ENCODE measurements at places on chromosomes 11 and 22.
A peak's percentile ranks its signal among the peaks of the same experiment; 100 is the strongest.

DNA sequence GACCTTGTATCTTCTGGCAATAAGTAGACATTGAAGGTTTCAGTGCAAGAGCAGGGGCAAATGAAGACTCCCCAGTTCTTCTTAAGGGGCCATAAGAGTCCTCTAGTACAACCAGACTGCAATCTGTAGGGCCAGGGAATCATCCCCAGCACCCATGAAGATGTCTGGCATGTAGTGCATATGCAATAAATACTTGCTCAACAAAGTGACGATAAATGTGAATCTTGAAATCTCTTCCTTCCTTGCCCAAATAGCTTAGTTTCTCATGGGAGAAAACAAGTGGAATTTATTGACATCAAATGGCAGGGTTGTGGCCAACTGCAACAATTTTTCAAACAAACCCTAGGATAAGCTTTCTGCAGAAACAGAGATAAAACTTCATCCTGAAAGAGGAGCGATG lies 107.6 kb downstream of the ABTB2 start:
- DNase-seq: no peak

DNA sequence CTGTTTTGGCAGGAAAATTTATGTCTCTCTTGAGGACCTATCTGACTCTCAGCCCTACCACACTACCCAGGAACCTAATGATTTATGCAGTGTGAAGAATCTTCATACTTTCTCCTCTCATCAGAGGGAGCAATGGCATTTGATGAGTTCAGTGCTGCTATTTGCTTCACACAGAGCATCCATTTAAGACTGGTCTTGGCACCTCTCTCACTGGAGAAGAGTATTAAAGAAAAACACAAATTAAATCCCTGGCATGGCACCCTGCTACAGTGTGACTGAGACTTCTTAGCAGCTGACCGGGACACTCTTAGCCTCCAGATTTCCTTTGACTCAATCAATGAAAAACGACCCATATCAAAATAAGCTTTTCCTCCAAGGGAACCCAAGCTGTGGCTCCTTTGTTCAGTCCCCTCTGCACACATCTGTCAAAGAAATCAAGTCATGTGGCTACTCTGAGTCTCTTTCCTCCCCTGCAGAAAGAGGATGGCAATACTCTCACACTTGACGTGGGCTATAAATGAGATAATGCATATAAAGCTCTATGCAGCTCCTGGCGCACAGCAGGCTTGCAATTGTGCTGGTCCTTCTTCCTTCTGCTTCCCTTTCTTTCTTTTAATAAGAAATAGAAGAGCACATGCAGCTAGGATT lies 186.1 kb upstream of the E2F8 start:
- no peak for DNase-seq

- no peak for DNase-seq
These were observed 154.9 kb upstream of the MPPED2 start for GRCh38 chr11:30741039-30741550.

DNA sequence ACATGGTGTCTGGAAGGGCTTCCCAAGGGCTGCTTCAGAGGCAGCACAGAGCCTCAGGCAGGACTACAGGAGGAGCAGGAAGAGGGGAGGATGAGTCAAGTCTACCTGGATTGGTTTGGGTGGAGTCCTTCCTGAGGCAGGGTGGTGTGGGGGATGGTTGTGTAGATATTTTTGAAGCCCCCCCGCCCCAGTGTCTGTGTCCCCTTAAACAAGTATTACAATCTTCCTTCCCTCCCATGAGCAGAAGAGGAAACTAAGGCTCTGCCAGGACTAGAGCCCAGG lies 34.7 kb upstream of the FCHSD2 start:
- no peak for DNase-seq

GRCh38 chr11:116644941-116645305 lies 127.9 kb downstream of the BUD13 start:
- DNase-seq: no peak

- peak; percentile 36 for DNase-seq
These were observed 634 bp downstream of the TIMM8B start for GRCh38 chr11:112085822-112086421.

- DNase-seq: no peak
These were observed 12.8 kb downstream of the DGCR2 start for GRCh38 chr22:19109198-19110063.

- DNase-seq: no peak
These were observed 7.6 kb upstream of the MCM5 start for GRCh38 chr22:35392357-35392756.

- peak; percentile 17 for DNase-seq
These were observed 18.8 kb downstream of the DDX25 start for GRCh38 chr11:125923012-125923579.

DNA sequence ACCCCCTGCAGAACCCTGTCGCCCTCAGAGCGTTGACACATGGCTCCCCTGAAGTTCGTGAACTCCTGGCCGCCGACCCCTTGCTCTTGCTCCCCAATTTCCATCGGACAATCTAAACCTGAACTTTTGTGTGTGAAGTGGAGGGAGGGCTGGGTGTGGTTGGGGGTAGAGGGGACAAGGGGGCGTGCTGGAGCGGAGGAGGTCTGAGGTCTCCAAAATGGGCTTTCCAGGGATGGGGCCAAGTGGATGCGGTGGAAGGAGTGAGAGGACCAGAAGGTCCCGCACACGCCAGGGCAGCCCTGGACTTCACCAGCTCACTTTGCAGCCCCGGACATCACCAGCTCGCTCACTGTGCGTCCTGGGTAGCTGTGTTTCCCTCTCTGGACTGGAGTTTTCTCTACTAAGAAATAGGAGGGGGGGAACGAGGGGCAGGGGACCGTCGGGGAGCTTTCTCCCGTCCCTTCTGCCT lies 18.6 kb downstream of the CREB3L1 start:
- DNase-seq: no peak

DNA sequence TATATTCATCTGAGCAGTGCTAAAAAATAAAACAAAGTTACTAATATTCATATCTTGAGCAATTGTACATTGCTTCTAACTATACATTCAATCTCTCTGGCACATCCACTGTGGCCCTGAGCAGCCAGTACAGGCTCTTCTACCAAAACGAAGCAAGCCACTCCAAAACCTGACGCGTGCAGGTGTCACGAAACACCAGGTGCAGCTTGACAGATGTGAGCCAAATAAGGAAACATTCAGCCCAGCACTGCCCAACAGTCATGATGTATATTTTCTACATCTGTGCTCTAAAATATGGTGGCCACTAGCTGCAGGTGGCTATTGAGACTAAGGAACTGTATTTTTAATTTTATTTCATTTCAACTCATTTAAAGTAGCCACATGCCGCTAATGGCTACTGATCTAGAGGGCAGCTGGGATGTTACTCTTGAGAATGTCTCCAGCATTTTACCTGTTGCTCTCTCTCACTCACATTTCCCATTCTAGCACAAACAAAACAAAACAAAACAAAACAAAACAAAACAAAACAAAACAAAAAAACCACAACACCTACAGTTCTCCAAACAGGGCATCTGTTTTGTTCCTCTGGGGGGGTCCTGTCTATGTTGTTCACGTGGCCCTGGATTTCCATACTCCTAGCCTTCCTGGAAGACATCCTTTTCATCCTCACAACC lies 77.7 kb downstream of the LARGE1 start:
- no peak for DNase-seq

- DNase-seq: no peak
These were observed 17.3 kb downstream of the RNH1 start for GRCh38 chr11:489610-490185.

- no peak for DNase-seq
These were observed 12.7 kb upstream of the PVALB start for GRCh38 chr22:36829370-36830002.

DNA sequence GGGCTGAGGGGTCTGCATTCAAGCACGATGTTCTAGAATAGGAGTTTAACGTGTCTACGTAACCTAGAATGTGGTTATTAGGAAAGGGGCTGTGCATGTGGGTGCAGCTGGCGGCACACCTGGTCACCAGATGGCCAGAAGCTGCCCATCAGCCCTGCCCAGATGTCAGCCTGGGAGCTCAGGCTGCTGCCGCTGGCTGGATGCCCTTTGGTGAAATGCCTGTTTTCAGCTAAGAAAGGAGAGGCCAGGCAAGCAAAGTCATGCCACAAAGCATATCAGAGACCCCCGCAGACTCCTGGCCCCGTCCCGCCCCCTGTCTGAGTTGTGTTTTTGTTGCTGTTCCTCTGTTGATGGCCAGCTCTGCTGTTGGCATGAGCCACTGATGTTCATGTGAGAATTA lies 11.3 kb upstream of the ADORA2A start:
- no peak for DNase-seq

GRCh38 chr11:75475767-75476650 lies 43.0 kb upstream of the KLHL35 start:
- no peak for DNase-seq

- no peak for DNase-seq
These were observed 380.6 kb downstream of the CTTN start for GRCh38 chr11:70778883-70779282.

GRCh38 chr22:48740731-48741405 lies 1086.8 kb downstream of the BRD1 start:
- no peak for DNase-seq

DNA sequence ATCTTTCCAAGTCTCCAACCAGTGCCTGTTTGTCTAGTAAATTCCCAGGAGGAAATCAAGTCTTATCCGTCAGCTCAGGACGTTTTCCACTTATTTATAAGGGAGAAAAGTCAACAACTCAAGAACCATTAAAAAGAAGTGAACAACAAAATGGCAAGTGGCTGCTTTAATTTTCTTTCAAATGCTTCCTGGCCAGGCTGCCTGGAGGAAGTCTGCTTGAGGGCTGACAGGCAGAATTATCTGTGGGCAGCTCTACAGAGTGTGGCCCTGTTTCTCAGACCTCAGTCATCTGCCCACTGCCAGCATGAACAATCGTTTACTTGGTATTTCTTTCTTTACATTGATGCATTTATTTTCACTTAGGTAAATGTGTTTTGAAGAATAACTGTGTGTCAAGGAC lies 281.9 kb upstream of the ISX start:
- DNase-seq: no peak

- DNase-seq: no peak
These were observed 54.0 kb downstream of the PRR5L start for GRCh38 chr11:36350137-36350513.

DNA sequence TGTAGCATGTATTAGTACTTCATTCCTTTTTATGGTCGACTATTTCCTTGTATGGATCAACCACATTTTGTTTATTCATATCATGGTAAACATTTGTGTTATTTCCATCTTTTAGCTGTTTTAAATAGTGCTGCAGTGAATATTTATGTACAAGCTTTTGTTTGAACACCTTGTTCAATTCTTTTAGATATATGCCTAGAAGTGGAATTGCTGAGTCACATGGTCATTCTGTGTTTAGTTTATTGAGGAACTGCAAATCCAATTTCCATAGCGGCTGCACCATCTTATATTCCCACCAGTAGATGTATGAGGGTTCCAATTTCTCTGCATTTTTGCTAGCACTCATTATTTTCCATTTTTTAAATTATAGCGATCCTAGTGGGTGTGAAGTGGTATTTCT lies 61.5 kb upstream of the GRK2 start:
- no peak for DNase-seq

DNA sequence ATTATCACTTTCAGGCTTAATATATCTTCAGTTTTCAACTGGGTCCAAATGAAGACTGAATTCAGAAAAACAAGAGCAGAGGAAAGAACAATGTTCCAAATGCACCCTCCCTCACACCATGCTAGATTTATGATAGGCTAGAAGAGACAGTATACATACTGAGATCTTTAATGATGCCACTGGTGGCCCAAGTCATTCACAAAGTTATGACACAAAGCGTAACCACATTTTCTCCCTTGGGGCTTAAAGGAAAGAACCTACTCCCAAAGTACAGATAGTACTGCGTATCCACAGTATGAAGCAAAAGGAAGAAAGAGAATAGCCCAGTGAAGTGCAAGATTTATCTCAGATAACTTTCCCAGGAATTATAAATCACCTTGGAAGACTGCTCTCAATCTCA lies 10.9 kb upstream of the SOX6 start:
- DNase-seq: no peak

- DNase-seq: peak; percentile 78
These were observed at the start of gene PATZ1 for GRCh38 chr22:31346255-31346732. Gene PATZ1, minus strand, starts transcription at chr22:31346346. Its CDS starts 744 bp downstream, at chr22:31345602.

GRCh38 chr11:107665018-107665417 lies 46.8 kb downstream of the SLN start:
- peak; percentile 2 for DNase-seq

GRCh38 chr11:119873761-119874421 lies 144.9 kb upstream of the NECTIN1 start:
- no peak for DNase-seq

All from hippocampal formation (tissue), 2 donors.